ENCODE measurements at places on chromosomes 1 and 21. TPM values are rescaled to one million over a fixed set of nuclear protein-coding genes. Genes with fewer than 3 reads are reported as not detected.

DNA sequence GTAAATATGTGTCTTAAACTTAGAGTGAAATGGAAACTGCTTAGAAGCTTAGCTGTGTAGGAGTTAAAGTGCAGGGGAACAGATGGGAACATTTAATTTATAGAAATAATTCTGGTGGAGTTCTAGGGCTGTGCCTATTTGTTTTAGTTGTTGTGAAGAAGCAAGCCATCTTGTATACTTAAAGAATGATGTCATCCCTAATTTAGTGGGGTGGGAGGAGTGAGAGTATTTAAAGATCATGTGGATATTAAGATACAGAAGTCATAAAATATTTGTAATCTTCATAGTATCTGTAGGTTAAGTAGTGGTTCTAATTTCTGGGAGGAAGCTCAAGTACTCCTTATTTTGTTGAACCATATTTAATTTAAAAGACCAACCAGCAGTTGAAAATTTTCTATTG, 41.5 kb downstream of the BACH1 start:
- no peak for DNase-seq

- no peak for DNase-seq
These were observed 66.1 kb downstream of the GPATCH2 start for GRCh38 chr1:217564833-217565232.

- no peak for DNase-seq
These were observed 82.2 kb upstream of the C1orf105 start for GRCh38 chr1:172338295-172338735.

GRCh38 chr1:64000021-64000420, 203.4 kb upstream of the UBE2U start:
- no peak for DNase-seq

RNF187 gene
- total RNA-seq, result 31.7 TPM

- no peak for DNase-seq
These were observed 2.0 kb downstream of the AHDC1 start for GRCh38 chr1:27601771-27602461.

MSH4 gene
- 0.90 TPM for total RNA-seq

GRCh38 chr1:172292840-172293239, 127.6 kb upstream of the C1orf105 start:
- DNase-seq, result no peak

GRCh38 chr1:67801903-67802302, 31.4 kb downstream of the GNG12 start:
- DNase-seq, result no peak

GRIK3 gene
- 4.1 TPM for total RNA-seq

IL10RB gene
- total RNA-seq, result 31.4 TPM

- no peak for DNase-seq
These were observed 13.6 kb downstream of the WDR4 start for GRCh38 chr21:42865776-42866160.

- no peak for DNase-seq
These were observed 623 bp downstream of the CAPN2 start for GRCh38 chr1:223712850-223713474.

DNA sequence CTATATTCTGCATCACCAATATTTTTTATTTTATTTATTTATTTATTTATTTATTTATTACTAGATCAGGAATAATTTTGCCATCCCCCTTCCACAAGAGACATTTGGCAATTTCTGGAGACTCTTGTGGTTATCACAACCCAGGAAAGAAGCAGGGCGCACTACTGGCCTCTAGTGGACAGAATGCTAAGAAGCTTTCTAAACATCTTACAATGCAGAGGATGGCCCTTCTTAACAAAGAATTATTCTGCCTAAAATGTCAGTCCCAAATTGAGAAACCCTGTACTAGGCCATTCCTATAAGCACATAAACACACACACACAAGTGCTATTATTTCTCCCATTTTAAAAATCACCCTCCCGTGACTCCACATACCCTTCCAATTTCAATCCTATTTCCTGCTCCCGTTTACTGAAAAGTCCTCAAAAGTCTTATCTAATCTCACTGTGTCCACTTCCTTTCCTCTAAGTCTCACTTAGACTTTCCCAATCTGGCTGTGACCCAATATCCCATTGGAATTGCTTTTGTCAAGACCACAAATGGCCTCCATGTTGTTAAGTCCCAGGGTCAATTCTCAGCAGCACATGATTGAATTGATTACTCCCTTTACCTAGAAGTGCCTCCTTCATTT, 43.7 kb upstream of the RNF11 start:
- peak; percentile 29 for DNase-seq

DNA sequence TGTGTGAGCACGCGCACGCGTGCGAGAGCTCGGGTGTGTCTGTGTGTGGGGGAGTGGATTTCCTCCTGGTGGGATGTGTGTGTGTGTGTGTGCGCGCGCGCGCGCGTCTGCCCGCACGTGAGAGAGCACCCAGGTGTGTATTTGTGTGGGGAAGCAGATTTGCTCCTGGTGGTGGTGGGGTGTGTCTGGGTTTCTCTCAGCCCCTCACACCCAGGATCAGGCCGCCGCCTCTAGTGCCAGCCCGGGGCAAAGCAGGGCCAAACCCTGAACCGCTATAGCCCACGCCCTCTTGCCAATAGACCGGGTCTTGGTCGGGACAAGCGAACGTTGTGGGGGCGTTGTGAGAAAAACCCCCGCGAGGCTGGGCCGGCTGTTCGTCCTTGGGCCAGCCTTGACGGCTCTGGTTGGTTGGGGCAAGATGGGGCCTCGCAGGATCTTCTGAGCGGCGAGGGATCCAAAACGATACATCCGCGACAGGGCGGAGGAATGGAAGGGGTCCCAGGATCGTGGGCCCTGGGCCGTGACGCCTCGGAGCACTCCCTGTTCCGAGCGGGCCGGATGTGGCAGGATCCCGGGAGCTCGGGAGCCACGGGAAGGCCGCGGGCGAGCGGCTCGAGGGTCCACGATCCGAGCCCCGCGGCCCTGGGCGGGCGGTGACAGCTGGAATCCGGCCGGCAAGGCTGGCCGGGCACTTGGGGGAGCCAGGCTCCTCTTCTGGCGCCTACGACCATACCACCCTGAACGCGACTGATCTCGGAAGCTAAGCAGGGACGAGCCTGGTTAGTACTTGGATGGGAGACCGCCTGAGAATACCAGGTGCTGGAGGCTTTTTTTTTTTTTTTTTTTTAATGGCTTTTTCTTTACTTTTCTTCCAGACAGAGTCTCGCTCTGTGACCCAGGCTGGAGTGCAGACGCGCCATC, 68.2 kb downstream of the RNF187 start:
- DNase-seq, result no peak

BSND gene
- not detected for total RNA-seq

FAM43B gene
- total RNA-seq, result 1.1 TPM

- no peak for DNase-seq
These were observed 68.6 kb upstream of the WARS2 start for GRCh38 chr1:119209061-119209460.

GRCh38 chr21:36423771-36424433, 38.7 kb downstream of the CHAF1B start:
- no peak for DNase-seq

- no peak for DNase-seq
These were observed 11.1 kb downstream of the PTPRC start for GRCh38 chr1:198649968-198650338.

DNA sequence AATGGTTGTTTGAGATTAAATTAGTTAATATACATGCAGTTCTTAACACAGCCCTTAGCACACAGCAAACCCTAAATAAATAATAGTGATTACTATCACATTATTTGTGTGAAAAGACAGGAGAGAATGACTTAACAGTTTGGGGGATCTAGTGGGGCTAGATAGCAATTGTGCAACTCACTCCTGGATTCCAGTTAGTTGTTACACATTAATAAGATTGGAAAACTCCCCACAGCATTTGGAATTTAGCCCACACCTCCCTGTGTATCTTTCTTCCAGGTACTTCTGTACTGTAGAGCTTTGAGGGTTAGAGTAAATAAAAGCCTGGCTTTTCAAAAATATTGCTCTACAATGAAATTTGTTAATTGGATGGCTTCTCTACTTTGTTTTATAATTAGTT, 93.2 kb downstream of the KCTD3 start:
- DNase-seq, result no peak

DNA sequence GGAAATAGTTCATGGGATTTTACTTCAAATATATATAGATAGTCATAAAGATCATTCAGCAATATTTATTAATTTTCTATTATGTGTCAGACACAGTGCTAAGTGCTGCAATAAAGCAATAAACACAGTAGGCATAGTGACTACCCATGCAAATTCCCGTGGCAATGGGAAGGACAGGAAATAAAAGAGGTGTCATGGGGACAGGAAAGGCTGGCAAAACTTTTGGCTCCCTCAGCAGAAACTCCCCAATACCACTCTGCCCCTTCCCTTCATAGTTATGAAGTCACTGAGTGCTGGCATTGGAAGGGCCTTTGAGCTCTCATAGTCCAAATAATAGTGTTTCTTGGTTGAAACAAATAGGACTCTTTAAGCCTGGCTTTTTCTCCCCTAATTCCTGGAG, 104.4 kb upstream of the DPT start:
- no peak for DNase-seq

- DNase-seq, result no peak
These were observed 25.0 kb upstream of the CCDC27 start for GRCh38 chr1:3727042-3727824.

DNA sequence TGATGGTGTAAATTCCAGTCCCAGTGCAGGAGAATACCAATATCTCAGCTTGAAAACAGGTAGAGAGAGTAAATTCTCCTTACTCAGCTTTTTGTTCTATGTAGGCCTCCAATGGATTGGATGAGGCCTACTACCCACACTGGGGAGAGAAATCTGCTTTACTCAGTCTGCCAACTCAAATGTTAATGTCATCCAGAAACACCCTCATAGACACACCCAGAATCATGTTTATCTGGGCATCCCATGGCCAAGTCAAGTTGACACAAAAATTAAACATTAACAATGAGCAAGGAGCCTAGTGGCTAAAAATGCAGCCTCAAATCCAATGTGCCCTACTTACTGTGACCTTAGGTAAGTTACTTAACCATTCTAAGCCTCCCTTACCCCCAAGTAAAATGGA, 6.9 kb upstream of the HLX start:
- no peak for DNase-seq

CFAP107 gene
- total RNA-seq, result not detected

CR1L gene
- total RNA-seq, result 1.7 TPM

- no peak for DNase-seq
These were observed 65.9 kb downstream of the LHX4 start for GRCh38 chr1:180295999-180296398.

DNA sequence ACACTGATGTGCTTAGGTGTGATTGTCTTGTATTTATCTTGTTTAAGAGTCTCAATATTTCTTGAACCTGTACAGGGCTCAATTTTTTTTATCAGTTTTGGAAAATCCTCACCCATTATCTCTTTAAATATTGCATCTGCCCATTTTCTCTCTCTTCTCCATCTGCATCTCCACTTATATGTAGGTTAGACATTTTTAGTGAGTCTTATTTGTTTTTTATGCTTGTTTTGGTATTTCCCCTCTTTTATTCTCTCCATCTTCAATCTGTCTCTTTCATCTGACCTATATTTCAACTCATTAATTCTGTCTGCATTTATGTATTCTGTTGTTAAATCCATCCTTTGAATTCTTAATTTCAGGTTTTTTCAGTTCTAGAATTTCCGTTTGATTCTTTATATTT, 32.9 kb upstream of the SHCBP1L start:
- no peak for DNase-seq

DNA sequence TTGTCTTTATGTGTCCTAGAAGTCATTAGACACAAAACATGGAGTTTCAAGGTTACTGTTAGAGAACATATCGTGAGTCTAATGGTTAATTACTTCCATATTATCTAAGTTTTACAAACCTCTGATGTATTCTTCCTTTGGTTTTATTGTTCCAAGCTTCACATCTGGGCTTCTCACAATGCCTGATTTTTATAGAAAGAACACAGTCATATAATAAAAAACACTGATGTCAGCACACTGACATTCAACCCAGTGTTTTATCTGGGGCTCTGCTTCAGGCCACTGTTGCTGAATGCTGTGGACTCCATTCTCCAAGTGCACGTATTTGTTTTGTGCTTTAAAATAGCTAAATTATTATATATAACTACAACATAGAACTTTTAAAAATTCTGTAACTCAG, 232.9 kb downstream of the SMYD3 start:
- DNase-seq, result peak; percentile 33

- no peak for DNase-seq
These were observed 36.2 kb downstream of the CACHD1 start for GRCh38 chr1:64505944-64506655.

LRRC3 gene
- total RNA-seq, result 1.5 TPM

DNA sequence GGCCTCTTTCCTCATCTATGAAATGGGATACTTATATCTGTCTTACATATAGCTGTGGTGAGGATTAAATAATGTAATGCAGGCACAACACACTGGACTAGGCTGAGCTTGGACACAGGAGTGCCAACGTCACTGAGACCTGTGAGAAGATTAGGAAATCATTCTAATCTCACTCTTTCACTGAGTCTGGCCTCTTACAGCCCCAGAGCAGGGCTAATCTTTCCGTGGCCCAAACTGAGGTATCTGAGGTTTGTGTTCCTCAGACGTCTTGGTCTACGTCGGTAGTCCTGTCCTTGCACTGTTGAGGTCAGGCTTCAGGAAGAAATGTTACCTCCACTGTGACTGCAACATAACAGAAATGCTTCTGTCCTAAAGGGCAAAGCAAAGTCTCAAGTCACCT, 22.6 kb upstream of the A3GALT2 start:
- DNase-seq, result no peak

KAZN gene
- total RNA-seq, result 8.4 TPM

DNA sequence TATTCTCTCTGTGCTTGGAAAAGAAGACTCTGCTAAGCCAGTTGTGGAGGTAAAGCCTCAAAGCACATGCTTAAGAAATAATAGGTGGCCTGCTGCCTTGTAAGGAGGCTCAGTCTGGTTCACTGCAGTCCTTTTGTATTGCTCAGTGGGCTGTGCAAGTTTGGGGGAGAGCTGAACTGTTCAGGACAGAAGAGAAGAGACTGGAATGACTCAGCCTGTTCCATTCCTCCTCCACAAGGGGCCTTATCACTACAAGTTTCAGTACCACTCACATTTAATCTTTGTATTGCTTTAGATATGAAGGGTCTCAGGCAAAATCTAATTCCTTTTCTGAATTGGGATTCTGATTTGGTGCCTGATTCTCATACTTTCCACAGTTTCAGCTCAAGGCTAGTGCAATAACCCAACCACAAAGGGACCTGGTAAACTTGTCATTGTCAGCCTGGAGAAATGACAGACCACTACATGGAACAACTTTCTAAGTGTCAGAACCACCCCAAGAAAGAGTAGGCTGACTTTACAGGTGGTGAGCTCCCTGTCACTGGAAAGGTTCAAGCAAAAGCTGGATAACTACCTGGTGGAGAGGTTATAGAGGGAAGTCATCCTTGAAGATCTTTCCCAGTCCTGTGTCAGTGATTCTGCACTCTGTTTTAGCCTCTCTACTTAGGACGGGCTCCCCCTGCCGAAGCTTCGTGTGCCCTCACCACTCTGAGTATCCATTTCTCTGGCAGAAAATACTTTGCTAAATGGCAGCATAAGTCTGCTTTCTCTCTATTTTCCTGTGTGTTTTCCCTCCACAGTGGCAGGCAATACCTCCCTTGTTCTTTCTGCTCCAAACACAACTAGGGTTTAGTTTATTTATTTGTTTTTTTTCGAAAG, 162.9 kb upstream of the GJB5 start:
- DNase-seq, result no peak

GRCh38 chr1:211487082-211487481, 4.9 kb downstream of the RD3 start:
- DNase-seq, result no peak

- no peak for DNase-seq
These were observed 185.6 kb upstream of the NRIP1 start for GRCh38 chr21:15250384-15250783.

GRCh38 chr21:46603228-46603627, 1.7 kb downstream of the S100B start:
- no peak for DNase-seq

- DNase-seq, result no peak
These were observed 24.9 kb upstream of the PARP1 start for GRCh38 chr1:226432586-226433340.

All from urinary bladder (tissue), 4 donors.